ENCODE measurements at places on chromosomes 1 and 21. TPM values are rescaled to one million over a fixed set of nuclear protein-coding genes. Genes with fewer than 3 reads are reported as not detected.

GRCh38 chr21:28627691-28628090 lies 365.0 kb downstream of the LTN1 start:
- no peaks in the 10 kb centered on the region for H3K27me3 ChIP-seq
- DNase-seq: no peak
- H3K4me3 ChIP-seq: no peak overlapping the region
- no peak overlapping the region for H3K27ac ChIP-seq

GRCh38 chr21:21631961-21632360 lies 633.8 kb downstream of the NCAM2 start:
- no peaks in the 10 kb centered on the region for H3K36me3 ChIP-seq
- no peak overlapping the region for H3K27ac ChIP-seq
- no peaks in the 10 kb centered on the region for H3K4me1 ChIP-seq

DNA sequence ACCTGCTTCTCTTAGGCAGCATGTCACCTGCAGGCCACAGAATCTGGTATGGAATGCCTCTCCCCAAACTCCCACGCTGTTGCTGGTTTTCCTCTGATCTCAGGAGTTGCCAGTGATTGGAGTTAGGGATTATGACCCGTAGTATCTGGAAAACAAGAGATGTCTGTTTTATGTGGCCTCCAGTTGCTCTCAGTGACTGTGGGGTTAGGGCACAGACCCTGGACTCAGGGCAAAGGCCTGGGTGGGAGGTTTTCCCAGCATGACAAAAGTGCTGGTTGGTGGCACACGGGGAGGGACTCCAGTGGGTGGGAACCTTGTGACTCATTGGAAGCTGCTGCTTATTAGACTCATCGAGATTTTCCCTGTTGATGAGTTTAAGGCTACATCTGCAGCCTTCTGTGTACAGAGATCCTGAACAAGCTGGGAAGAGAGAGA lies at the start of gene NR1I3:
Gene NR1I3, minus strand, starts transcription at position 165 of the 435 bp plus-strand sequence. CDS start 1,638 bp downstream, outside the sequence.
- no peaks in the 10 kb centered on the region for H3K36me3 ChIP-seq
- H3K27me3 ChIP-seq: no peaks in the 10 kb centered on the region
- H3K4me1 ChIP-seq: no peaks in the 10 kb centered on the region

DNA sequence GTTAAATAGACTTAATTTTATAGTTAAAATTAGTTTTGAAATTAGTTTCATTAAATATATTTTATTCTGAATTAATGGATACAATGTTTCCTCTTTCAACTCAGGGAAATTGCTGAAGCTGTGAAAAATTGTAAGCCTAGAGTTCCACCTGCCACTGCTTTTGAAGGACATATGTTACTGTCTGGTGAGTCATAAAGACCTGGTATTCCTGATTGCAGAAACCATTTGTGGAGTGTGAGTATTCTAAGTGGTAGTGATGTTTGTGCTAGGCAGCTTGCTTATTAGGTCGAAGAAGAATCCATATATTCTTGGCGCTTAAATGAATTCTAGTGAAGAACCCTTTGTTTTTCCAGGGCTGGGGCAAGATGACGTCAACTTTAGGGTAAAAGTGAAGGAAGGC lies 34.0 kb downstream of the MTR start:
- peaks cover 99% of the 10 kb centered on the region for H3K36me3 ChIP-seq
- no peak overlapping the region for H3K4me3 ChIP-seq
- no peaks in the 10 kb centered on the region for H3K27me3 ChIP-seq
- no peak overlapping the region for H3K27ac ChIP-seq

DNA sequence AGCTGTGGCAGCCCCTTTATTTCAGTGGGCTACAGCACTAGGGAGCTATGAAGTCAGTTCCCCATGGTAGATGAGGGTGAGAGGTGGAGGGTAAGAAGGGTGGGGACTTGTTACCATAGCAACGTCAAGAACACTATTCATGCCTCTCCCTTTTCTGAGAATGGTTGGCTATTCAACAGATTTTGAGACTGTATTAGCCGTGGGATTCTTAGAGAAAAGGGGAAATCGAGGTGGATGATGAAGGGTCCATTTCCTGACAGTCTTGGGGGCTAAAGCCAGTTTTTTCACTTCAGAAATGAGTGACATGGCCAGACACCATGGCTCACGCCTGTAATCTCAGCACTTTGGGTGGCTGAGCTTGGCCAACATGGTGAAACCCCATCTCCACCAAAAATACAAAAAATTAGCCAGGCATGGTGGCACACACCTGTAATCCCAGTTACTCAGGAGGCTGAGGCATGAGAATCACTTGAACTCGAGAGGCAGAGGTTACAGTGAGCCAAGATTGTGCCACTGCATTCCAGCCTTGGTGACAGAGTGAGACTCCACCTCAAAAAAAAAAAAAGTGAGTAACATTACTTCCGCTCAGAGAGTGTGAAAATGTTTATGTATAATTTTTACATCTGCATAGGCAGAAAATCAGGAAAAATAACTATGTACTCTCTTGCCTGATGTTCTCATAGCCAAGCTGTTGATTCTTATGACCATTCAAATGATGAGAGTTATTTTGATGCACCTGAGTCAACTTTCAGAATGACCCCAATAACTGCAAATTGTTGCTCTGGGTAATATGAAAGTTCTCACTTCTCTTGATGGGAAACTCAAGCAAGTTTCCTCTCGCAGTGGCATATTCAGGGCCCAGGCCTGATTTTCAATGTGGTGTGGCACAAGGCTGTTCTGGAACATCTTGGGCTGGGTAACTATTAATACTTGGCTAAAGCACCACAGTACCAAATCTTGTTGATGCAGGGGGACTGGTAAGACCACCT lies 23.2 kb upstream of the RGSL1 start:
- H3K27me3 ChIP-seq: no peaks in the 10 kb centered on the region
- H3K4me3 ChIP-seq: no peak overlapping the region
- no peaks in the 10 kb centered on the region for H3K4me1 ChIP-seq
- no peak for DNase-seq

- no peaks in the 10 kb centered on the region for H3K27me3 ChIP-seq
- no peak overlapping the region for H3K4me3 ChIP-seq
- no peak for DNase-seq
- no peaks in the 10 kb centered on the region for H3K36me3 ChIP-seq
- H3K4me1 ChIP-seq: no peaks in the 10 kb centered on the region
- H3K27ac ChIP-seq: no peak overlapping the region
Measured at GRCh38 chr1:170277985-170278384, 132.2 kb downstream of the NTMT2 start.

GRCh38 chr1:208209286-208209685 lies 34.9 kb downstream of the PLXNA2 start:
- peak overlapping the region; percentile 87 for H3K27ac ChIP-seq
- DNase-seq: no peak
- H3K4me1 ChIP-seq: peaks cover 57% of the 10 kb centered on the region
- no peaks in the 10 kb centered on the region for H3K27me3 ChIP-seq

DNA sequence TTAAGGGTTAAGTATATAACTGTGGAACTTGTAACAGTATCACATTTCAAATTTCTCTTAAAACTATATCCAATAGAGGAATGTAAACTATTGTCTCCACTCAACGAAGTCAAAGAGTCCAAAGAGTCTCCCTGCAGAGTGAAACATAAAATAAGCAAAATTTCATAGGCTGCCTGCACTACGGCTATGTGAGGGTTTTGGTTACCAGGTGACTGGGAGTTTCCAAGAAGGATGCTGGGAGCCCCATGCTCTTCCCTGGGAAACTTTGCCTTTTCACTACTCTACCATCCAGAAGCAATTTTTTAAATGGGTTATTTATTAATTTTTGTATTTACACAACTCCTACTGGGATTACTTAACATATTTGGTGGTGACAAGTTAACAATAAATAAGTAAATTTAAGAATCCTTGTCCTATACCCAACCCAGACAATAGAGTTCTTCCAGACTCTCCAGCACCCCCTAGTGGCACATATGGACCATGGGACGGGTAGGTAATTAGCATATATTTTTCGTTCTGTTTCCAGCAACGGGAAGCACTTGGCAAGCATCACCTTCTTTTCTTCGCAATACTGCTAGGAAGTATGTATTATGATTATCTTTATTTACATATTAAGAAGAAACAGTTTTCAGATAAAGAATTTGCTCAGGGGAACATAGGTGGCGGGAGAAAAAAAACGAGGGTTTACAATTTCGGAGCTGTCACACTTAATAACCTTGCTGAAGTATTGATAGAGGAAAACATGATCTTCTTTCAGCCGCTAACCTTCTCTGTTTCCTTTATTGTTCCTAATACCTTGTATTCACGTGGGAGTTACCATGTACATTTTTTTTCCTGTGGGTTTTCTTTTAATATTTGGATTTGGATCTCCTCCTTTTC lies 3.5 kb downstream of the FMO2 start:
- H3K27ac ChIP-seq: peak overlapping the region; percentile 81
- no peaks in the 10 kb centered on the region for H3K27me3 ChIP-seq
- no peaks in the 10 kb centered on the region for H3K36me3 ChIP-seq
- no peak for DNase-seq

GRCh38 chr1:237226177-237226944 lies 184.4 kb downstream of the RYR2 start:
- H3K27ac ChIP-seq: no peak overlapping the region
- H3K4me3 ChIP-seq: no peak overlapping the region
- no peaks in the 10 kb centered on the region for H3K27me3 ChIP-seq
- H3K4me1 ChIP-seq: no peaks in the 10 kb centered on the region
- H3K36me3 ChIP-seq: no peaks in the 10 kb centered on the region

DNA sequence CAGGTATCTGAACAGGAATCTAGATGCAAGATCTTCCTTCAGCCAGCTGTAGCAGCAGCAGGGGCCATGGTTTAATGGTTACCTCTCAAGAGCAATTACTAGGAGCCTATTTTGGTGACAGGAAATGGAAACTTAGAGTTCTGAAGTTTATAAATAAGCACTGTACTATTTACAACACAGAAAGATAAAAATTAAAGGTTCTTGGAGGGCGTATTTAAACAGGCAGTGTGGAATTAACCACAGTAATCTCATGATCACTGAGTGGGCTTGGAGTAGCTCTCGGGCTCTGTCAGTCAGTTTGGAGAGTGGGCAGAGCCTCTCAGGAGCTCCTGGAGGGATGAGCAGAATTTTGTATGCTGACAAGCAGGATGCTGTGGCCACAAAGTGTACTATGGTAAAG lies 10.2 kb upstream of the FCRL5 start:
- DNase-seq: no peak
- no peaks in the 10 kb centered on the region for H3K4me1 ChIP-seq
- no peak overlapping the region for H3K4me3 ChIP-seq
- H3K27ac ChIP-seq: no peak overlapping the region

GRCh38 chr1:207407655-207408260 lies 46.4 kb upstream of the CR2 start:
- no peaks in the 10 kb centered on the region for H3K27me3 ChIP-seq
- H3K36me3 ChIP-seq: no peaks in the 10 kb centered on the region
- no peak for DNase-seq
- no peaks in the 10 kb centered on the region for H3K4me1 ChIP-seq

DNA sequence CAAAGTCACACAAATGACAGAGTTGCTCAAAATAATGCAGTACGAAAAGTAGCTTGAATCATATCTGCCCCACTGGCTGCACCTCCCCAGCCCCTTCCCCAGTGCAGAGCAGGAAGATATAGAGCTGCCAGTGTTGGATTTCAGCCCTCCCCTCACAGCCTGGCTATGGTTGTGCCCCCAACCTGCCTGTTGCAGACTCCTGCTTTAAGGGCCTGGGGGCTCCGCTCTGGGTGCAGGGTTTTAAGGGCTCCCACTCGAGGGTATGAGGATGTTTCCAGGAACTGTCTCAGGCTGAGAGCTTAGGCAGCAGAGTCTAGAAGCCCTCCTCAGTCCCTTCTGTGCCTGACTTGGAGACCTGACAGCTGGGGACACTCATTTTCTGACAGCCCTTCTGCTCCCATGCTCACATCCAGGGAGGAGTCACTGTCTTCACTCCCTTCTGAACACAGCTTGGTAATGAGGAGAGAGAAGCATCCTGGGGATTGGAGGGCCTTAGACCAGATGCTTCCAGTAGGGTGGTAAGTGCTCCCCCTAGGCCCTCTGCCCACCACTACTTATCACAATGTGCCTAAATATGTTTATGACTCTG lies 4.6 kb downstream of the S100A9 start:
- H3K27ac ChIP-seq: peak overlapping the region; percentile 94
- peaks cover 32% of the 10 kb centered on the region for H3K4me1 ChIP-seq
- DNase-seq: no peak

DNA sequence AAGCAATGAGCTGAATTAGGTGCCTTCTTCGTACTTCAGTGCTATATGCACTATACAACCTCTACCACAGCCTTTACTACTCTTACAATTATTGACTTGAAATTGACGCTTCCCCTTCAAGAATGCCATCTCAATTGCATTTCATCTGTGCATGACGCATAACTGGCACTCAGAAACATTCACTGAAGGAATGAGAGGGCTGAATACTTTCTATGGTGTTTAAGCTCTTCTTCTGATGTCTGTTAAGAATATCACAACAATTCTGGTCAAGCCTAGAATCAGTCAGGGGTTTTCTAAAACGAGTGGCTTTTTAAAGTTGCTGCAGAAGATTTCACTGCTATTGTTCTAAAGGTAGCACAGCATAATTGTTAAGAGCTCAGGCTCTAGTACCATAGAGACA lies 11.5 kb downstream of the DENND1B start:
- H3K36me3 ChIP-seq: no peaks in the 10 kb centered on the region
- H3K4me1 ChIP-seq: peaks cover 18% of the 10 kb centered on the region
- H3K4me3 ChIP-seq: no peak overlapping the region
- H3K27me3 ChIP-seq: no peaks in the 10 kb centered on the region
- H3K27ac ChIP-seq: no peak overlapping the region

DNA sequence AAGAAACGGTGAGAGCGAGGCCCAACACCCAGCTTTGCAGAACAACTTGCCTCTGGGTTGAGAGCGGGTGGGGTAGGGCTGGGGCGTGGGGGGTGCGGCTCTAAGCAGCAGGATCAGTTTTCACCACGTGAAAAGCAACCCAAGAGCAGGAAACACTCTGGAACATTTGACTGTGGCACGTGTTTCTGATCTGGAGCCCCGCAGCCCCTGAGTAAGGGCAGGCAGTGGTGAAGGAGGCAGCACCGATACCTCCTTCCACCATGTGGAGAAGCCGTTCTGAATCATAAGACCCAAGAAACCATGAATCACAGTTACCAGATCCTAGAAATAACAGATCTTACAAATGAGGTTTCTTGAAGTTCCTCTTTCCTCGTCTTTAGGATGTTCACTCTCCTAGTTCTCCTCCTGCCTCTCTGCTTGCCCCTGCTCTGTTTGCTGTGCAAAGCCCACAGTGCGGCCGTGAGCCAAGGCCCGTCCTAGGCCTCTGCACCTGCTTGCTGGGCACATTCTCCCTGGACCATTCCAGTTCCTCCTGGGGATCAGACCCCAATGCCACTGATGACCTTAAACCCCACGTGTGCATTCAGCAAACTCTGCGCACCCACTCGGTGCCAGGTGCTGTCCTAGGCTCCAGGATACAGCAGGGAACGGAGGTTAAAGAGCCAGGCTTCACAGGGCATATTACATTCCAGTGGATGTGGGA lies 31.9 kb downstream of the SLC1A7 start:
- H3K36me3 ChIP-seq: no peaks in the 10 kb centered on the region
- H3K4me3 ChIP-seq: no peak overlapping the region
- no peaks in the 10 kb centered on the region for H3K27me3 ChIP-seq

GRCh38 chr1:228527596-228527995 lies 40.4 kb downstream of the RNF187 start:
- DNase-seq: no peak
- H3K4me3 ChIP-seq: no peak overlapping the region
- H3K4me1 ChIP-seq: no peaks in the 10 kb centered on the region
- no peaks in the 10 kb centered on the region for H3K27me3 ChIP-seq
- no peaks in the 10 kb centered on the region for H3K36me3 ChIP-seq

Gene ALX3
- total RNA-seq: not detected

Gene WLS
- total RNA-seq: 30.4 TPM

Gene TAS1R1
- not detected for total RNA-seq

Gene ARMH1
- not detected for total RNA-seq

Gene AGBL4
- total RNA-seq: not detected

Gene RPE65
- total RNA-seq: not detected

Gene SDHC
- 32.2 TPM for total RNA-seq

Gene OR10J1
- not detected for total RNA-seq

Gene PROK1
- total RNA-seq: 2.3 TPM

Gene COL6A2
- total RNA-seq: 23.0 TPM
